ENCODE measurements at places on chromosomes 6 and 20.

DNA sequence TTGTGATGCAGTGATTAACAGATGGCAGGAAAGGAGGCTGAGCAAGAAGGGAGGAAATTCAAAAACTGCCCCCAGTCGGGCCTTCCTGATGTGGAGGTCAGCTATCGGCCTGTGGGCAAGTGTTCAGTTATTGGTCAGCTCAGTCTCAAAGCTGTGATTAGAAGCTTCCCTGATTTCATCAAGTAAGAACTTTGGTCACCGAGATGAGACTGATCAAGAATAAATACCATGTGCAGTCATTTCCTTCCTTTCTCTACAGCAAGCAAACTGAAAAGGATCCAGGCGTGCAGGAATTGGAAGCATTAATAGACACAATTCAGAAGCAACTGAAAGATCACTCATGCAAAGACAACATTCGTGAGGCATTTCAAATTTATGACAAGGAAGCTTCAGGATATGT, 69.7 kb downstream of the EFHC1 start:
- DNase-seq: no peak

DNA sequence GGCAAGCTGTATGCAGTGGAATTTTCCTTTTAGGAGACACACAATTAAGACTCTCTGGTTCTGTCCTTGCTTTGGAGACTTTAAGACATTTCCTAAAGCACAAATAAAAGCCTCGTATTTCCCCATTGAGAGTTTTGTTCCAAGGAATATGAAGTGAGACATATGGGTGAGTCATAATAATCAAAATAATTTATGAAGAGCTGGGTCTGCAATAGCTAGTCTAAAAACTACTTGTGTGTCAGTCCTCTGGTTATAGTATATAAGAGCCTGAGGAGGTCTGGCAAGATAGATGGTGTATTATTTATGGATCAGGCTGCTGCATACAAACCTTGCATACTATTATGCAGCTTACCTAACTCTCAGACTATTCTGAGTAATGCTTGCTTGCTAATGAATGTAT, 142.6 kb downstream of the ADGRG6 start:
- no peak for DNase-seq

DNA sequence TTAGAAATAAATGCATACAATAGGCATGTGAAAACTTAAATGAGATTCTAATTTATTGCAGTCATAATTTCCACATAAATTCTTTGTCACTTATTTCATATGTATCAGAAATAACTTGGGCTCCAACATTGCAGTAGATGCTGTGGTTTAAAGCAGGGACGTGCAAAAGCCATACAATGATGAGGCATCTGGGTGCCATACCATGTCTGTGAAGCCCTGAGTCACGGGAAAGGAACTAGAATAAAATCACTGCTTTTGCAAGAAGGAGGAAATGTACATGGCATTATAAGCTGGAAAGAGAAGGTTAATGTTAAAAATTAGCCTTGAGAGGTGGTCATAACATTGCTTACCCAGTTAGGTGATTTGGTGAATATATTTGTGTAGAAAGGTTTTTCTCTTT, 180.4 kb downstream of the SASH1 start:
- DNase-seq: no peak

- no peak for DNase-seq
These were observed 313.0 kb upstream of the IRAK1BP1 start for GRCh38 chr6:78554341-78554740.

DNA sequence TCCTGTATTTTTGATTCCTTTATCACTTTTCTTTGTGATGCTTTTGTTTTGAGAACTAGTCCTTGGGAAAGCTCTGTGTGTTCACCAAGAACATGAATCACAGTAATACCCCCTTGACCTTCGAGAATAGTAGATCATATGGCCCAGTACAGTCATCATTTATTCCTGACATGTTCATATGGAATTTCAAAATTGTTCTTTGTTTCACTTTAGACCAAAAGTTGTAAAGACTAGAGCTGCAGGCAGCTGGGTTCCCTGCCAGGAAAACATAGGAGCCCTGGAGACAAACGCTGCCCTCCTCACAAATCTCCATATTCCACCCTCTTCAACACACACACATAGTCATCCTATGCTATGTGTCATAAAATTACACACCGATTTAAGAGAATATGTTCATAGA, 621.2 kb upstream of the EYS start:
- no peak for DNase-seq

GRCh38 chr6:43926634-43927531, 156.9 kb downstream of the VEGFA start:
- no peak for DNase-seq

DNA sequence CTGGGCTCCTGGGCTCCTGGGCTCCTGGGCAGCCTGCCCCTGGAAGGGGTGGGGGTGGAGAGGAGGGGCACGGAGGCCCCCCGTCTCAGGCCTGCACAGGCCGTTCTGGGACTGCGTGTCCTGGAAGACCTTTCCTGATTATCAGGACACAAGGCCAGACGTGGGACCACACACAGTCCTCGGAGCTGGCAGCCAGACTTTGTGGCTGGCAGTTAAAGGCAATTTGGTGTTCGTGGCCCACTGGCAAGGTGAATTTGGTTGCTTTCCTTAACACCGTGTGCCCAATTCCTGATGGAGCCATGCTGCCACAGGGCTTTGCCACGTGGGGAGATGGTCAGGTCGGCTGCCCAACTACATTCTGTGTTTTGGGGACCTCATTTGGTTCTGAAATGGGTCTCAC, 113.5 kb downstream of the SMOC2 start:
- no peak for DNase-seq

DNA sequence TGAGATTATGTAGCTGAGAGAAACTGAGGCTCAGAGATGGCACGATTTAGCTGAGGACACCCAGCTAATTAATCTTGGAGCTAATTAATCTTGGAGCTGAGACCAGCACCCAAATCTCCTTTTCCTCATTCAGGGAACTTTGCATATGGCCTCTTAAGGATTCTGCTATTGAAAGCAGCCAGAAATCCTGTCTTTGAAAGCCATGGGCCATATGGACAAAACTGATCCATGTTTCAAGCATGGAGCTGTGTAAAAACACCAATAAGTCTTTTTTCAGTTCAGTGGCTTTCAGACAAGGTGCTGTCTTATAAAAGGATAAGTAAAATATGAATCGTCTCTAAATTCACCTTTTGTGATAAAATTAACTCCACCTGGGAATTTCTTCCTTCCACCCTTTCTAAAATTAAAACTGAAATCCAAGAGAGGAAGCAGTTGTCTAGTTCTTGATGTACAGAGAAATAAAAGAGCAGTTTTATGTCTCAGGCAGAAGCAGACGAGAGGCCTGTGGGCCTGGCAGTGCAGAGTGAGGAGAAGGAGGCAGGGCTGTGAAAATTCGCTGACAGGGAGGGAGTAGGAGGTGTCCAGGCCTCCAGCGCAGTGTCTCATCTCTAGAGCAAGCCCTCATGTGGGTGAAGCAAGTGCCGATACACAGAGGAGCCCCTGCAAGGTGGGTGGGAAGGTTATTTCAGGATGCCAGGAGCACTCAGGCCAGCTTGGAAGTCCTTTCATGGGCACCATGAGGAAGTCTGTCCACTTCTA, 266.9 kb downstream of the UST start:
- DNase-seq: no peak
